ENCODE measurements at places on chromosomes 12 and 14. TPM values are rescaled to one million over a fixed set of nuclear protein-coding genes. Genes with fewer than 3 reads are reported as not detected.

CBLN3 gene
- total RNA-seq, result 2.8 TPM

GRCh38 chr12:28974883-28975282 is 174.2 kb upstream of the FAR2 start:
- H3K36me3 ChIP-seq, result no peaks in the 10 kb centered on the region
- no peaks in the 10 kb centered on the region for H3K27me3 ChIP-seq
- no peak overlapping the region for H3K27ac ChIP-seq
- H3K4me1 ChIP-seq, result no peaks in the 10 kb centered on the region

- H3K27ac ChIP-seq, result no peak overlapping the region
- no peak overlapping the region for H3K4me3 ChIP-seq
- H3K36me3 ChIP-seq, result no peaks in the 10 kb centered on the region
- peaks cover 8% of the 10 kb centered on the region for H3K4me1 ChIP-seq
- peak; percentile 31 for DNase-seq
These were observed 218.1 kb downstream of the MSRB3 start for GRCh38 chr12:65496617-65497016.

DNA sequence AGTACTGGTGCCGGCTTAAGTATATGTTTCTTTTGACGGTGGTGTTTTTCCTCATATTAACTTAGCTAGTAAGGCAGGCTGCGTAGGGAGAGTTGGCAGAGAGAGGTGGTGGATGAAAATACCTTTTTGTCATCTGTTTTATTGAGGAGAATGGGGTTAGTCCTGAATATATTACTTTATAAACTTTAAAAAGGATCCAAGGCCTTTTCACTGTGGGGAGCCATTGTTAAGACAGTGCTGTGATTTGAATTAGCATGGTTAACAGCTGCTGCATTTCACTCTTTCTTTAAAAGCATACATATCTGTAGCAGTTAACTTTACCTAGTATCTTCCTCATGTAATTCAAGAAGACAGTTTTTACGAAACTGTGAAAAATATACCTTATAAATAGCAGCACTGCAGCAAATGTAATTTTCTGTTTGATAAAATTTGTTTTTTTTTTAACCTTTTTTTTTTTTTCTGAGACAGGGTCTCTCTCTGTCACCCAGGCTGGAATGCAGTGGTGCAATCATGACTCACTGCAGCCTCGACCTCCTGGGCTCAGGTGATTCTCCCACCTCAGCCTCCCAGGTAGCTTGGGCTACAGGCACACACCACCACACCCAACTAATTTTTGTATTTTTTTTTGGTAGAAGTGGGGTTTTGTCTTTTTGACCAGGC is 57.1 kb downstream of the AEBP2 start:
- H3K27ac ChIP-seq, result no peak overlapping the region
- H3K4me1 ChIP-seq, result no peaks in the 10 kb centered on the region
- no peak for DNase-seq

DNA sequence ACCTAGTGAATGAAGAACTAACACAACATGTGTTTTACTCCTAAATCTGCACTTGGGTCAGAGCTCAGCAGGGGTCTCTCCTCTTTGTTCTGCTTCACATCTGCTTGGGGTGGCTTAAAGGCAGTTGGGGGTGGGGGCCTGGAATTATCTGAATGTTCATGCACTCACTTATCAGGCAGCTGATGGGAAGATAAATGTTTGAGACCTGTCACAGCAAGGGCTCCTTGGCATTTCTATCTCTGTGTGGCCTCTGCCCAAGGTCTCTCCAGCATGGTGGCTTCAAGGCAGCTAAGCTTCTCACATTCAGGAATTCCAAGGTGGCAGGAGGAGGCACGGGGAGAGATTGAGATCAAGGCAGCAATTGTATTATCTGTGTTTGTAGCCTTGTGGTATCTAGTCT is 6.4 kb upstream of the HMGA2 start:
- H3K27me3 ChIP-seq, result no peaks in the 10 kb centered on the region
- H3K36me3 ChIP-seq, result no peaks in the 10 kb centered on the region
- no peak overlapping the region for H3K27ac ChIP-seq
- H3K4me1 ChIP-seq, result no peaks in the 10 kb centered on the region
- H3K4me3 ChIP-seq, result no peak overlapping the region

GRCh38 chr12:23093488-23093887 is 468.5 kb downstream of the ETNK1 start:
- DNase-seq, result no peak
- H3K27ac ChIP-seq, result no peak overlapping the region
- no peak overlapping the region for H3K4me3 ChIP-seq
- H3K4me1 ChIP-seq, result no peaks in the 10 kb centered on the region

- no peak overlapping the region for H3K4me3 ChIP-seq
- no peak for DNase-seq
- H3K36me3 ChIP-seq, result no peaks in the 10 kb centered on the region
- H3K27me3 ChIP-seq, result no peaks in the 10 kb centered on the region
- no peak overlapping the region for H3K27ac ChIP-seq
These were observed 1.3 kb upstream of the FLVCR2 start for GRCh38 chr14:75577090-75577489.
